ENCODE measurements at places on chromosomes 5 and 9.

GRCh38 chr5:80149161-80149609, 106.7 kb downstream of the SERINC5 start:
- DNase-seq: no peak

DNA sequence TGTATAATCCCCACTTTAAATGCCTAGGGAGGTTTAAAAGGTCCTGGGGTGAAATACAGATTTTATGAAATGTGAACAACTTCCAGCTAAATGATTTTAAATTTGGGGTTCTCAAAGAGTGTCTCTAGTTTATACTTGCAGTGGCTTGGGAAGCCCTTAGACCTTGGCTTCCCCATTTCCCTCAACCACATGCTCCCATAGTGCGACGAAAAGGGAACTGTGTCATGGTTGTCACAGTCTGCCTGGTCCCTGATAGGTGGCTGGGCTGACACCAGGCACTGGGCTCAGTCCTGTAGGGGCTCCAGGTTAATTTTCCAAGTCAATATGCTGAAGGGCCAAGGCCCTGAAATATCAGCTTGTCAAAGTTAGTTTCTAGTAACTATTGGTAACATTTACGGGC, 10.4 kb upstream of the CXCL14 start:
- no peak for DNase-seq

DNA sequence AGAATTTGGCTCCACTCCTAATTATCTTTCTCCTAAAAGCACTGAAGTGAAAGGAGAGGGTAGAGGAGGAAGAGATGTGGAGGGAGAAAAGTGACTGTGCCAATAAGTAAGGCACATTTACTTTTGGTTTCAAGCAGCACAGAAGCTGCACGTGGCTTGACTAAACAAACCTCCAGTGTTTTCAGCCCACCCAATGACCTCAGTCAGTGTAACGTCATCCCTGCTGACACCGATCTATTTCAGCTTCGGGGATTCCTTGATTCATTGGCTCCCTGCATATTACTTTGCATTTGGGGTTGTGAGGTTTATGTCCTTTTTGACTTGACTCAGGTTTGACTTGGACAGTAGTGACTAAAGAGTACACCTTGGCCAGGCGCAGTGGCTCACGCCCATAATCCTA, 35.6 kb upstream of the NIM1K start:
- no peak for DNase-seq

DNA sequence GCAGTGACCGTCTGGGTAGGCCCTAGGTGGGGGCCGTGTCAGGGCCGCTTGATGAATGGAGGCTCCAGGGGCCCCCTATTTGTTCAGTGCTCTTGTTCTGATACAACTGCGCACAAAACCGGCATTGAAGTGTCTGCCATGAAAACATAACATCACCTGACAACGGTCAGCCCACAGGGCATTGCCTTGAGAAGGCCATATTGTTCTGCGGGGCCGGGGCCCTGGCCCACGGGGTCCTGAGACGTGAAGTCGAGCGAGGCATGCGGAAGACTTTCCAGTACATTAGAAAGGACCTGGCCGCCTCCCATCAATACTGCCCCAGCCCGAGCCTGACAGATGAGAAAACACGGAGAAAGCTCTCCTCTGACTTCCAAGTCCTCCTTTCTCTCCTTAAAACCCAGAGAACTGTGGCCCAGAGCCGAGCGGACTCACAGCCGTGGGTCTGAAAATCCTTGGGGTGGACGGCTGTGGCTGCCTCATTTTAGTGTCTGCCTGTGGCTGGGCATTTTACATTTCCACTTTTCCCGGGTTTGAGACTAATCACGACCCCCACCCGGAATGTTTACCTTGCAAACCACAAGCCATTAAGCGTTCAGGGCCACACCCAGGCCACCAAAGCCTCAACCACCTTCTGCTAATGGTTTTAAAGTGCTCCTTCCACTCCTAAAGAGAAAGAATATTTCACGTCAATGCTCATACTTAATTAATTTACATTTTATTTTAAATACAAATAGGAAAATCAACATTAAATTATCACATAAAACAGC, 391.0 kb upstream of the IRX2 start:
- DNase-seq: no peak

GRCh38 chr9:109967651-109968642, 187.9 kb downstream of the PALM2AKAP2 start:
- no peak for DNase-seq
